Urinary bladder (tissue), 4 donors: ENCODE measurements at places on chromosomes 11 and 22. TPM values are rescaled to one million over a fixed set of nuclear protein-coding genes. Genes with fewer than 3 reads are reported as not detected.

HEPN1 gene
- total RNA-seq: not detected

RIMBP3B gene
- 0.11 TPM for total RNA-seq

ARHGAP20 gene
- total RNA-seq: 23.0 TPM

MGAT3 gene
- total RNA-seq: 4.2 TPM

NFRKB gene
- total RNA-seq: 24.7 TPM

GLYAT gene
- not detected for total RNA-seq
